ENCODE measurements at places on chromosomes 6 and 20.

GRCh38 chr6:116258520-116258919, 4.6 kb upstream of the TSPYL4 start:
- no peak for DNase-seq

DNA sequence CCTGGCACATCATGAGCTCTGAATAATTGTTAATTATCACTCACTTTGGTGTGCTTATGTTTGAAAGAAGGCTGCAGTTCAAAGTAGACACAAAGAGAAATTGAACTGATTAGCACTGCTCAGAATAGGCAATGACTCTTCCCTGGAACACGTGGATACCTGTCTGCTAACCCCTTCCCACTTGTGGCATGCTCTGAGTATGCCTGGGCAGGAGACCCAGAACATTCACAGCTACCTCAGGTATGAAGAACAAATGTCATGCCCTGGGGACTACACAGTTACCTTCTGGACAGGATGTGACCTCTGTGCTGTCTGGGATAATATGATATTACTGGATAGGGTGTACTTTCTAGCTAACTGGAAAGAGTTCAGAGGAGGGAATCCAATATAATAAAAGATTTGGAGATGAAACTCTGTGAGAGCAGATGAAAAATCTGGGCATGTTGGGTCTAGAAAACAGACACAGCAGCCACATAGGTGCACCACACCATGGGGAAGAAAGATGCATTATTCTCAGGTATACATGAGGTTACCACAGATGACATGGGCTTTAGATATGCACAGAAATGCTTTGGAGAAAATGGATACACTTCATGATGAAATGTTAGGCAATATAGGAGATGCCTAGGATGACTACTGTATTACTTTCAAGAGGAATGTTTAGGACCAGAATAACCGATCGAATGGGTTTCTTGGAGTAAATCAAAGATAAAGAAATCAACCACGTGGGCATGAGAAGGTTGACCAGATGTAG, 324.2 kb upstream of the PREP start:
- no peak for DNase-seq

GRCh38 chr20:44001667-44002596, 87.3 kb downstream of the TOX2 start:
- DNase-seq = no peak

- DNase-seq = no peak
These were observed 1.3 kb upstream of the BLOC1S5 start for GRCh38 chr6:8065519-8065911.

DNA sequence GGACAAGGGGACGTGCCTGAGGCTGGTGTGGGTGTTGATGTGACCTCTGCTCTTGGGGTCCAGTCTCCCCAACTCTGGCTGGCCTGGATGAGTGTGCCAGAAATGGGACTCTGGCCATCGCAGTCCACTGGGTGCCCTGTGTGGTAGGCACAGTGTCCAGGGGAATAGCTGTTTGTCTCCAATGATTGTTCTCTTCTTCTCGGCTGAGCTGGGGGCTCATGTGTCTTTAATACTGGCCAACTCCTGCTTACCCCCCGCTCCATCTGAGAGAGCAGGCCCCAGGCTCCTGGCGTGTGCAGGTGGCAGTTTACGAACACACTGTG, 45.0 kb downstream of the RBM38 start:
- DNase-seq = no peak

DNA sequence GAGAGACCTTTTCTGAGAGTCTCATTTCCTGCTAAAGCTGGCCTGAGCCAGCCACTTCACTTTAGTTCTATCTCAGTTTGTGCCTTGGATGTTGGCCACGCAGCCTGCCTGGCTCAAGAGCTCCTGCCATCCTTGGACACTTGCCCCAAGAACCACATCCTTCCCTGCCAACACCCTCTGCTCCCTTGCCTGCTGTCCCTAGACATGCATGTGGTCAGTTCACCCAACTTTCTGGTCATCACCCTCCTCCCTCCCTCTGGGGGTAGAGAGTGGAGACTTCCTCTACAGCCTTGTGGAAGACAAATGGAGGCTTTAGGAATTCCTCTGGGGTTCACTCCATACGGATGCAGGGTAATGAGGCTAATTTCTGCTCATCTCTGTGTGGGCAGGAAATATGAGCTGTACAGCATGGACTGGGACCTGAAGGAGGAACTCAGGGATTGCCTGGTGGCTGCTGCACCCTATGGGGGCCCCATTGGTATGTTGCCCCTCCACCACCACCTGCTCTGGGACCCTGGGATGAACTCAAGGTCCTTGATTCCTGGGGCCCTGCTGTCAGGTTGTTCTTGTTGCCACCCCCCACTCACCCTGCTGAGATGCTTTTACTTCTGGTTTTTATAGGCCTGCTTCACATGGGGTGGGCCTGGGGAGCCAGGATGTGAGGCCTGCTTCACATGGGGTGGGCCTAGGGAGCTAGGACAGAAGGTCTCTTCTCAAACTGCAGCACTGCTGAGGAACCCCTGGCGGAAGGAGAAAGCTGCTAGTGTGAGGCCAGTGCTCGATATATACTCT, 13.8 kb upstream of the PTPRA start:
- DNase-seq = no peak

DNA sequence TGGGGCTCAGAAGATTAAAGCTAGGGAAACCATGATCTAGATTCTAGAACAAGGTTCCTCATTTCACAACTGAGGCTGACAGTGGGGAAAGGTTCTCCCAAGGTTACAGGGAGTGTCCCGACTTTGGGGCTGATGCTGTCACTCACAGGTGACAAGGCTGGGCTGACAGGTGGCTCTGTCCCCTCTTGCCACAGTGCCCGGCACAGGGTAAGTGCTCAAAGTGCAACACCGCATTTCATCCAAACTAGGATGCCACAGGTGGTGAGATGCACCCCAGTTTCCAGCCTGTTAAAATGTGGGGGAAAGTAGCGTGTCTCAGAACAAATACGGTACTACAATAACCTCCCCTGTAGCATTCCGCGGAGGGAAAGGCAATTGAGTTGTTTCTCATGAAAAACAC, 7.8 kb downstream of the ZBP1 start:
- no peak for DNase-seq

DNA sequence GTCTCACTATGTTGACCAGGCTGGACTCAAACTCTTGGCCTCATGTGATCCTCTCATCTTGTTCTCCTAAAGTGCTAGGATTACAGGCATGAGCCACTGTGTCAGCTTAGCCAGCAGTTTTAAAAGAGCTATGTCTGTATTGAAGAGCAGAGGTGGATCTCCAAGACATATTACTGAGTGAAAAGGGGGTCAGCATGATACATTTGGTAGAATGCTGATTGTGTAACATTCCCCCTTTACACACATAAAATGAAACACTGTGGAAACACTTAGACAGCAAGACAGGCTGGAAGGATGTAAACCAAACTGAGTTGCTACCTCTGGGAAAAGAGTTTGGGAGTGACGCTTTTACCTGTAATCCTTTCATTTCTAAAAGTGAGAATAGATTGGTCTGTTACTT, 1.7 kb upstream of the RIPOR3 start:
- DNase-seq = no peak

- no peak for DNase-seq
These were observed 342.3 kb downstream of the CDKAL1 start for GRCh38 chr6:20876561-20876960.

- DNase-seq = no peak
These were observed 1.5 kb upstream of the GRIK2 start for GRCh38 chr6:101391772-101392585.

DNA sequence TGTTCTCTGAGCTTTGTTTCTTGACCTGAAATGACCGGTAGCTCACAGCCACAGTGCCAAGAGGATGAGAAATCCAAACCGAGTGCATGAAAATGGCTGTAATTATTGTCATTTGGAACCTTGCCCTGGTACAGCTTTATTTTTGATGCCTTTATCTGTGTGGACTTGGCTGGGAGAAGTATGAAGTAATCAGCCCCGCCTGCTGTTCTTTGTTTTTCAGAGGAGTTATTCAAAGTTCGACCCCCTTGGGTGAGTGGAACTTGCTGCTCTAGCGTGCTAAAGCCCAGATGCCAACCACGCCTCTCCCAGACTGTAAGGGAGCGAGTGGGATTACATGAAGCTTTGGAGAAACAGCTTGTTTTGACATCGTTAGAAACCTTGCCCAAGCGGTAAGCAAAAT, 48.3 kb downstream of the ECT2L start:
- DNase-seq = no peak

GRCh38 chr6:21928827-21929226, 335.3 kb downstream of the SOX4 start:
- DNase-seq = no peak

GRCh38 chr6:6007366-6008088, 802 bp upstream of the NRN1 start:
- no peak for DNase-seq

- DNase-seq = no peak
These were observed 259.0 kb downstream of the FOXC1 start for GRCh38 chr6:1868561-1869261.

GRCh38 chr6:53728570-53729194, 63.1 kb upstream of the KLHL31 start:
- DNase-seq = peak; percentile 20

DNA sequence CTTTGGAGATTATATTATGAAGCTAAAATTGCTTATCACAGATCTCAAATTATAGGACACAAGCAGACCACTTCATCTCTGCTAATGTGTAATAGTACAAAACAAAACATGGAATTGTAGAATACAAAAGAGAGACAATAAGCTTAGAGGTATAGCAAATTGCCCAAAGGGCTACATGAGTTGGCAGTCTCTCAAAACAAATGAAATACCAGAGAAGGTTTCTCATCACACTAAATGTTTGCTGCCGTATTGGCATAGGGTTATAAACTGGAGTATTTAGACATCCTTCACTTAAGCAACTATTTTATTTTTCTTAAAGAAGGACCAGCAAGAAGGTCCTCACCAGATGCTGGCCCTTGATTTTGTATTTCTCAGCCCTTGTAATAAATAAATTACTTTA, 5.9 kb upstream of the EYA4 start:
- DNase-seq = no peak

- no peak for DNase-seq
These were observed 8.8 kb upstream of the C20orf144 start for GRCh38 chr20:33653218-33653899.

GRCh38 chr20:56875052-56875659, 246.1 kb downstream of the TFAP2C start:
- DNase-seq = no peak

Measured in stimulated activated CD8-positive, alpha-beta memory T cell treated with anti-CD3 and anti-CD28 coated beads, Interleukin-15, amount 100 ng/mL, for 1 hour (primary cell).